Kidney capillary endothelial cell (primary cell): ENCODE measurements at places on chromosomes 4 and X.

DNA sequence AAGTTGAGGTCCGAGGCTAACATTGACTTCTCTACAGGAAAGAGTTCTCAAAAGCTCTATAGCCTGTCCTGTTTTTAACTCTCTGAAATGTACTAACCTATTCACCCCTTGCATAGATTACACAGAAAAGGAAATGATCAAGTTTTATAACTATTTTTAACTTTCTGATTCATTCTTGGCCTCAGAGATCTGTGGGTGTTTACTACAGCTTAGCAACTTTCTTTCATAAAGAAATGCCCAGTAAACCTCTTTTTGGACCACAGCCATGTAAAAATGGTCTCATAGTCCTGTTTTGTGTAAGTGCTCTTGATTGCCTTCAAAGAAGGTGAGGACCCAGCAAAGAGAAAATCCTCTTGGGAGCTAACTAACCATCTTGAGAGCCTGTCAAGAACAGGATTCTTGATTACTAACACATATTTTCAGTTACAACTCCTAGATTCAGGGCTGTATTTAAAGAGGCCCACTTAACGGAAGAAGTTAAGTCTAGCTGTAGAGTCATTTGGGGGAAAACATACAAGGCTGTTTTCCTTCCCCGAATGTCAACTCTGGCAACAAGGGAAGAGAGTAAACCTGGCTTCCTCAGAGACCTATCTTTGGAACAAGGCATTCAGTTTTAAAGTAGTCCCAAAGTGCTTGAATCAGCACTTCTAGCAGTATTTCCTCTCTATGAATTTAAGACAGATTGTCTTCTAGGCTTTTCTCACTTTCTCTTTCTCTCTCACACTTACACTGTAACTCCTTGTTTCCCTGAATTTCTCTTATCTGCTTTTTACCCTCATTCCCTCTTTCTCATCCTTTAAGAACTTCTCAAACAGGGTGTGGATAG, 78.2 kb downstream of the IL21 start:
- peak; percentile 37 for DNase-seq

DNA sequence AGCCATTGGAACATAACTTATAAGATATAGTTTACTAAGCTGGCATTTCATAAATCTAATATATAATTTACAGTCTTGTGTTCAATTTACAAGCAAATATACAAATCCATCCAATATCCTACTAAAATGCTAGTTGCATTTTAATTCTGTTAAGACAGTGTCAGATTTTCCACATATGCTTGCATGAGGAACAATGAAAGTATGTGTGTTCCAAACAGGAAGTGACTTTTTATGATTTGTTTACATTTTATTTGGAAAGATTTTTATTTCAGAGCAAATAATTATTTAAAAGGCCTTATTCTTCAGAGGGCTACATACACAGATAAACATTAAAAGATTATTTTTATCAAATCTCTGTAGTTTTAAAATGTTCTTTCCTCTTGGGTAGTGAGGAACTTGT, 130.1 kb downstream of the KLHL34 start:
- no peak for DNase-seq

GRCh38 chr4:7379719-7380118, 55.0 kb downstream of the PSAPL1 start:
- no peak for DNase-seq

- no peak for DNase-seq
Observed at GRCh38 chrX:56623316-56623715, 59.9 kb downstream of the UBQLN2 start.

DNA sequence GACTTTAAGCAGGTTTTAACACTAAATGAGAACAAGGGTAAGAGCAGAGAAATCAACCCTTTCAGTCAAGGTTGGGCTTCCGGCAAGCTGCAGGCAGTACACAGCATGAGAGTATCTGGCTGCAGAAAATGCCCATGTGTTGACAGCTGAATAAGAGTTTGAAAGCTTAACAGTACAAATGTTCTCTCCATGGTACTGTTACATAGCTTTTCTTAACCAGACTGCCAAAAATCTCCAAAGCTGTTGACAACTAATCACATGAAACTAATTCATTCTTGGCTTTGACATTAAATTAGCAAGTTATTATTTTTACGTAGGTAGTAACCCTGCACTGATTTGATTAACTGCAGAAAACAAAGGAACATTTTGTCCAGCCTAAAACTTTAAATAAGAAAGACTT, 153.5 kb downstream of the SLC10A7 start:
- DNase-seq: no peak

GRCh38 chr4:79121223-79121622, 182.0 kb upstream of the PAQR3 start:
- DNase-seq: no peak

DNA sequence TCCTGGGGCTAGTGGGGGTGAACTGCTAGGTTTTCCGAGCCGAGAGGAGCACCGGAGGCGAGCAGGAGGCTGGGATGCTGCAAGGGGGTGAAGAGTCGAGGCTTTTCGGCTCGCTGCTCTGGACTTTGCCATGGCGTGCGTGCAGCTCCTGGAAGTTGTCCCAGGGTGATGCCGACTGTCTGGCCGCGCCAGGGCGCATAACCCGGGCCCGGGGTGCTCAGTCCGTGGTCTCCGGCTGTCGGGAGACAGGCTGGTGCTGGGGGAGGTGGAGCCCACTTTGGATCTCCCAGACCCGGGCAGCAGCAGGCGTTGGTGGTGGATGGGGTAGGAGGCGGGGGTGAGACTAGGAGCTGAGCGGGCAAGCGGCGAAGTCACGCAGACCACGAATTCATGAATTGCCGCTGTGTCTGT, 793 bp downstream of the GRIA3 start:
- no peak for DNase-seq

DNA sequence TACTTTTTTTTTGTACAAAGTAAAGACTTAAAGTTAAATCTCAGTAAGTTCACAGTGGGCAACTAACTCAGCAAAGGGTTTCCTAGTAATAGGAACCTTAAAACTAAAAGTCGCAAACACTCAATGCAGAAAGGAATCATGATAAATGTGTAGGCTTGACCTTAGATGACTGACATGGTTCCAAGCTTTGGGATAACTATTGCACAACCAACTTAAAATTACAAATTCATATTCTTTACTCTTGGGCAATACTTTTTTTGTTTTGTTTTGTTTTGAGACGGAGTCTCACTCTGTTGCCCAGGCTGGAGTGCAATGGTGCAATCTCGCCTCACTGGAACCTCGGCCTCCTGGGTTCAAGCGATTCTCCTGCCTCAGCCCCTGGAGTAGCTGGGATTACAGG, 8.2 kb downstream of the ELOVL6 start:
- no peak for DNase-seq

- no peak for DNase-seq
Observed at GRCh38 chr4:17939054-17939453, 82.5 kb downstream of the LCORL start.

- no peak for DNase-seq
Observed at GRCh38 chrX:100695302-100695701, 36.6 kb downstream of the SYTL4 start.

- DNase-seq: peak; percentile 38
Observed at GRCh38 chr4:64584981-64585557, 175.8 kb upstream of the TECRL start.

DNA sequence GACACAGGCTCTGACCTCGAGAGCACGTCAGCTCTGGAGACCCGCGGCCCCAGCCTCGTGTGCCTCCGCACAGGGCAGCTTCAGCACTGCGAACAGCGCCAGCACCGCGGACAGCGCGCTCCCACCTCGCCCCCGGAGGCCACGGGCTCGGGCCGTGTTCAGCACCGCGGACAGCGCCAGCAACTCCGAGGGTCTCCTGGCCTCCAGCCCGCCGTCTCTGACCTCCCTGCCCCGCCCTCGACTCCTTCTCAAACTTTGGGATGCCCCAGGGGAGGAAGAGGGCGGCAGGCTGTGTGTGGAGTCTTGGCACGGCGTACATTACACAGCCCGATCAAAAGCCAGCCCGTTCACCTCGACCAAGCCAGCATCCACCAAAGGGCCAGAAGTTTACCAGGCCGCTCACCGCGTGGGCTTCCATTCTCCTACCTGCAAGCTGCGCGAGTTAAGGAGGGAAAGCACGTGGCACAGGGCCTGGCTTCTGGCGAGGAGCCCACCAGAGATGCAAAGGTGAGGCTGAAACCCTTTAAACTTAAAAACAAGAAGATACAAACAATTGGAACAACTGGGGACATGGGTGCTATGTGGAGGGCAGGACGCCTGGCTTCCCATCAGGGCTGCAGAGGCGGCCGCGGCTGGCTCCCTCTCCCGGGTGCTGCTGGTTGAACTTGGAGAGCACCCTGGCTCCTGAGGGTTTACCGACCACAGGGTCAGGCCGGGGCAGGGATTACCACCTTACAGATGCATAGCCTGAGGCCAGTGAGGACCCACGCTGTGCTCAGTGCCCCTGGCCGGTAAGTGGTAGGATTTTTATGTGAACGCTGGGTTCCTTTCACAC, 4.5 kb upstream of the NKX1-1 start:
- peak; percentile 18 for DNase-seq

DNA sequence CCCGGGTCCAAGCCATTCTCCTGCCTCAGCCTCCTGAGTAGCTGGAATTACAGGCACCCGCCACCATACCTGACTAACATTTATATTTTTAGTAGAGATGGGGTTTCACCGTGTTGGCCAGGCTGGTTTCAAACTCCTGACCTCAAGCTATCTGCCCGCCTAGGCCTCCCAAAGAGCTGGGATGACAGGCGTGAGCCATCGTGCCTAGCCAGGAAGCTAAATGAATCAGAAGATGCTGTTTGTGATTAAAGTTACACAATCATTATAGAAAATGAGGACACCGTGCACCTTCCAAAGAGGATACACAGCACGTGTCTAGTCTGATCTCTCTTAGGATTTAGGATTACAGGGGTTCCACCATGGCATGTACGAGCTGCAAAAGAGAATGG, 99.6 kb downstream of the DHRSX start:
- no peak for DNase-seq

GRCh38 chr4:69568787-69569186, 70.7 kb downstream of the UGT2A2 start:
- no peak for DNase-seq

- DNase-seq: no peak
Observed at GRCh38 chr4:154642373-154643009, 30.0 kb upstream of the FGG start.

GRCh38 chr4:100790836-100791615, 273.2 kb upstream of the EMCN start:
- no peak for DNase-seq

DNA sequence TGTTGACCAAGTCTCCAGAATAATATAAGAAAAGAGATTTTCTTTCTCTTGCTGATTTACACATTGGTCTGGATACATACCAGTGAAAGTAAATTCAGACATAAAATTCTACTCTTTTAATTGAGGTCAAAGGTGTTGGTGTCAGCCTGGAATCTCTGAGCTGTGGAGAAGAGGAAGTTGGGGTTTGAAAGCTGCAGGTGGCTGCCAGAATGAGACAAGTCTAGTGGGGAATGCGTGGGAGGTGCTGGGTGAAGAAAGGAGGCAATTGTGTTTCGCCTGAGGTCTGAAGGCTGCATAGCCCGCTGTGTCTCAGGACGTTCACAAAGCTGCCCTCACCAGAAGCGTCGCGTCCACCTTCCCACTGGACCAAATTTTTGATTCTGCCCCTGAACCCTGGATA, 31.2 kb downstream of the PHEX start:
- DNase-seq: no peak

DNA sequence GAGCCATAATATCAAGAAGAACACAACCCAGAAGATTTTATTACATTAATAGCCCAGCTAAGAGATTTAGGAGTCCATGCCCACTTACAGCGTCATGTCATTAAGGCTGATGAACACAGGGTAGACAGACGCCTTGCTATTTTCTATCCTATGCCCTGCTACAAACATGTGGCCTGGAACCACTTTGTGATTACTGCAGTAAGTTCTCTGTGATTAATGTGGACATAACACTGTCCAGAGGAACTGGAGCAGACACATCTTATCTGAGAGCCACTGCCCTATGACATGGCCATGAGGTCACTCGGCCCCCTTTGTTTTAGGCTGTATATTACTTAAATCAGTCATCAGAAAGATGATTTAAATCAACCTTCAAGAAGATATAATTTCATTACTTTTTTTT, 211.7 kb downstream of the MAML3 start:
- DNase-seq: no peak

DNA sequence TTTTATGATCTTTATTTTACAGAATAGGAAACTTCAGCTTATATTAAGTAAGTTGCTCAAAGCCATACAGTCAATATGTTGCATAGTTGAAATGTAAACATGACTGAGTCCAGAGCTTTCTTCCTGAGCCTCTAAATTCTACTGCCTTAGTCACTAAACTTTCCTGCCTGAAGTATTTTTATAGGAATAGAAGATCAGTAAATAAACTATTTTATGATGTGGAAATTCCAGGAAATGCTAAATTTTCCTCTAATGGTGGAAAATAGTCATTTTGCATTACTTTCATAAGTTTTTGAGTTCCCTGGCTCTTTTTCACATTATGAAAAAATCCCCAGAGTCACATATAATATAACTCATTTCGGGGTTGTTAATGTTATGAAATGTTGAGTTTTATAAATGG, 182.8 kb downstream of the BANK1 start:
- DNase-seq: no peak

DNA sequence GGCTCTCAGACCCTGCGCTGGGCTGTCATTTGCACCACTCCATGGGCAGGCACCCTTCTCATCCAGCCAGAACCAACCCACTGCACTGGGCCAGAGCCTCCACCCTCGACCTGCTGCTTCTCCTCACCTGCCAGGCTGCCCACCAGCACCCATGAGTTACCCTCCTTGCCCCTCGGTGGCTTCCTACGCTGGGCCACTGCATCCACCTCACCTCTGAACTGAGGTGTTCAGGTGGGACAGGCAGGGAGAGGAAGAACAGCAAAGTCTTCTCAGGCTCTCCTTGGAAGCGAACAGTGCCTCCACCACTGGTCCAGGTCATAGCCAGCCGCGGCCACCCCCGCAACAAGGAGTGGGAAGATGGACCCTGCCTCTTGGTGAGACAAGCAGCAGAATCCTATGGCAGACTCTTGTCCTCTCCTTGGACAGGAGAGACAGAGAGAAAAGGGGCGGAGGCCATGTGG, 32.4 kb upstream of the HMX1 start:
- DNase-seq: no peak

- DNase-seq: no peak
Observed at GRCh38 chrX:133362538-133362937, 52.8 kb downstream of the GPC4 start.

DNA sequence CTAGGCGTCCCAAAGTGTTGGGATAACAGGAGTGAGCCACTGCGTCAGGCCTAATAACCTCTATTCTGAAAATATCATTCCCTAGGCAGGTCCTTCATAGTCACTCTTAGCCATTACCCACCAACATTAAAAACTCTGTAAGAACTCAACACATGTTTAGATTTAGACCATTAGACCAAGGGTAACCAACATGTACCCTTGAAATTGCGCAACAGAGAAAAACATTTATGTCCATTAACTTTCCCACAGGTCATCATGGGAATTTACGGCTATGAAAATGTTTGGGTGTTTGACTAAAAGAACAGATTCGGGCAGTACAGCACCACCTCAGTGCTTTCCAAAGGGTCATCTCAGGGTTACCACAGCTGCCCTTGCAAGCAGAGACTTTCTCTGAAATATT, 7.5 kb downstream of the KLHL13 start:
- DNase-seq: no peak

DNA sequence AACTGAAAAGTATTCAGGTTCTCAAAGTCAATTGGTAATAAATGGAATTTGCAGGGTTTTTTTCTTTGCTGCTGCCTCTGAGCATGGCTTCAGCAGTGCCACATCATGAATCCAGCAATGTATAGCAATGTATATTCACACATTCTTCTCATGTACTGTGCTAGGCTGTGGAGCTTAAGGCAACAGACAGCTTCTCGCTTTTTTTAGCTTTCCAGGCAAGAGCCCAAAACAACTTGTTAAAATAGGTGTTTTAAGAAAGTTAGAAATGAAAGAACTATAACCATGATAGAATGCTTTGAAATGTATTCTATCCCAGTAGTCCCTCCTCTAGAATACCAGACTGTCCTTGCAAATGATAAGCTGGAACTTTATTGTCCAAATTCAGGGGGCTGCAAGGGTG, 30.4 kb downstream of the SMIM43 start:
- DNase-seq: no peak
